Immature natural killer cell (primary cell): ENCODE measurements at places on chromosomes 4 and X. TPM values are rescaled to one million over a fixed set of nuclear protein-coding genes. Genes with fewer than 3 reads are reported as not detected.

Gene SMIM9
- not detected for polyA plus RNA-seq

Gene SYNPO2
- polyA plus RNA-seq: 0.13 TPM

Gene TRMT44
- 8.9 TPM for polyA plus RNA-seq

DNA sequence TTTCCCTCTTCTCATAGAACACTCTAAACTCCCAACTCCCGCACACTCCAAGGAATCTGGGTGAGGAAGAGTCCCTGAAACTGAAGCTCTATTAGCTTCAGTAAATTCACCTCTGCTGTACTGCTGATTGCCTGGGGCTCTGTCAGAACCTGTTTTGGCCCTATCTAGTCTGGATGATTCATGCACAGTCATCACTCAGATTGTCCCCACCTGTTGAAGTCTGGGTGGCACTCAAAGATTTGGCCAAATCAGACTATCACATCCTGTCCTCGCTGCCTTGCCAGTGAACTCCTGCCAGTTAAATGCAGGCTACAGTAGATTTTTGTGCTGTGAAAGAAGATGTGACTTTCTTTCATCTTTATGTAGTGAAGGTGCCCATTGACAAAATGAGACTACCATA lies 63.5 kb upstream of the EMCN start:
- DNase-seq: no peak

DNA sequence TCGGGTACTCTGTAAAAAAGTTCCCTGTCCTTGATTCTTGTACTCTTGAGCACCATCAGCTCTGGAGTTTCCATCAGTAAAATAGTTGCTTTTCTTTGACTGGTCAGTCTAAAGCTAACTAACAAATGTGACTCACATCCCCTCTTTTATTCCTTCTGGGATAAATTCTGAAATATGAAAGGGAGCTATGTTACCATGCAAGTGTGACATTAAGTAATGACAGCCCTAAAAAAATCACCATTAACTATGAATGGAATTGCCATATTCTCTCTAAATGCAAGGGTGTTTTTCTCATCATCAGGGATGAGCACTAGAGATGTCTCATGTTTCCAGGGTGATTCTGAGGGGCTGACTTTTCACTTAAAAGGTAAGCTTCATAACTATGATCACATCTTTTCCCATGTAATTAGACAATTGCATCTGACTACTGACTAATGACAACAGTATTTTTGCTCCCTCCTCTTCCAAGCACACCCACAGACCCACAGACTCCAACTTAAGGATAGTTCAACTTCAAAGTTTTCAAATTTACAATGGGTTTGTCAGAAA lies 26.9 kb upstream of the RASGEF1B start:
- DNase-seq: no peak

GRCh38 chrX:56268888-56269287 lies 36.7 kb downstream of the KLF8 start:
- no peak for DNase-seq

- no peak for DNase-seq
These were observed at the start of gene C4orf36 for GRCh38 chr4:86891762-86892635. C4orf36 (minus strand) TSS chr4:86892422; CDS start chr4:86891520, 902 bp downstream.

GRCh38 chrX:136768469-136769084 lies 12.2 kb downstream of the ARHGEF6 start:
- DNase-seq: no peak

- DNase-seq: no peak
These were observed 77.9 kb downstream of the CEP135 start for GRCh38 chr4:56026596-56026995.

- no peak for DNase-seq
These were observed 396.7 kb upstream of the MAGEC2 start for GRCh38 chrX:142601792-142602191.

DNA sequence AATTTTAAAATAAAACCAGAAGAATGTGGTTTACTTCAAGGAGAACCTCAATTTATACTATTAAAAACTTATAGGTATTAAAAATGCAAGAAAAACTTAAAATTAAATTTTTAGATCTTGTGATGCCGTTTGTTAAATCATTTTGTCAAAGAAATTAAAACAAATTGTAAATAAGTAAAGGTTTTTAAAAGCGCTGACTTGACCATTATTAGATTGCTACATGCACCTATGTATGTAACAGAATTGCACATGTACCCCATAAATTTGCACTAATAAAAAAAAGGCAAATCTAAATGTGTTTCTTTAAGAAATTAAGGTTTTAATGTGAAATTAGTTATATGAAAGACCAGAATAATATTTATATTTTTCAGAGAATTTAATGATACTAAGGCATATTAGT lies 156.1 kb downstream of the LARP7 start:
- DNase-seq: no peak

DNA sequence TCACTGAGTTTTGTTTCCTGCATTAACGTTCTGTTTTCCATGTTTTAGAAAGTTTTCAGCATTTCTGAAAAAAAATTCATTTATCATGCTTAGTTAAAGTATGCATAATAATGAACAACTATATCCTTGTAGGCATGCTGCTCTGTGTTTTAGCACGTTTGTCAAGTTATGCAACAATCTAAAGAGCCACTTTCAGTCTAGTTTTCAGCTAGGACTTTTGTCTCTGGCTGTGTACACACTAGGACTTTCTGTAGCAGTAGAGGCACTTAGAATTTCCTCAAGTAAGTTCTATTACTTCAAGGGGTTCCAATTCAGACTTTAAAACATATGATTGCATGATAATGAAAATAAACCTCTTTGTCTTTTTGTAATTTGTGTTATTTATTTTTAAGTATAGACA lies 12.4 kb downstream of the DCAF8L1 start:
- DNase-seq: no peak
